Forelimb muscle (tissue), 1 donor: ENCODE measurements at places on chromosomes 16 and 17. TPM values are rescaled to one million over a fixed set of nuclear protein-coding genes. Genes with fewer than 3 reads are reported as not detected.

DNA sequence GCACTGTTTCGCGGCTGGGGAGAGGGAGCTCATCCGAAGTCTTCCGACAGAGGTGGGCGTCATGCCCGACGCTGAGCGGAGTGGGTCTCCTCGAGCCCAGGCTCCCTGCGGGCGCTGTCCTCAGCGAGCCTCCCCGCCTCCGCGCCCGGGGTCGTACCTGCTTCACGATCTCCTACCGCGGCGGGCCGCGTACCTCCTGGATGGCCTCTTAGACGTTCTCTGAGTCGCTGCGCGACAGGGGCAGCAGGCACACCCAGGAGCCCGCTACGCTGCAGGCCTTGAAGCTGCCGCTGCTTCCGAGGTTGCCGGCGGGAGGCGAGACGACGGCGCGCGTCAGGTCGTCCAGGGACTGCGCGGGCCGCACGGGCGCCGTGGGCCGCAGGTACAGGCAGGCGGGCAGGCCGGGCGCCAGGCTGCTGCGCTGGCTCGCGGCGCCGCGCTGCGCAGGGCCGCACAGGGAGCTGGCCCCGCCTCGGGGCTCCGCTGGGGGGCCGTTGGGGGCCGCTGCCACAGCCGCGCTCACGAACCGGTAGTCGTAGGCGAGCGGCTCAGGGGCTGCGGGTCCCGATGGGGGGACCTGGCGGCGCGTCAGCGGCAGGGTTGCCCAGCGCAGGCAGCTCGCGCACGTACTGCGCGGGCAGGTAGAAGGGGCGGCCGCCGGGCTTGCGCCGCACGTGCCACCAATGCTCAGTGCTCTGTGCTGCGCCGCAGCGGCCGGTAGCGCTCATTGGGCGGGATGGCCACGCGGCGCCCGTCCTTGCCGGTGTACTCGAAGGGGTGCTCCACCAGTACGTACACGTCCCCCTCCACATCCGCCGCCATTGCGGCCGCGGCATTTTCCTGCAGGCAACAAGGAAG is 116.4 kb upstream of the SMURF2 start:
- no peak for DNase-seq

TBX2 gene
- polyA plus RNA-seq = 10.9 TPM

CIBAR2 gene
- not detected for polyA plus RNA-seq

DNA sequence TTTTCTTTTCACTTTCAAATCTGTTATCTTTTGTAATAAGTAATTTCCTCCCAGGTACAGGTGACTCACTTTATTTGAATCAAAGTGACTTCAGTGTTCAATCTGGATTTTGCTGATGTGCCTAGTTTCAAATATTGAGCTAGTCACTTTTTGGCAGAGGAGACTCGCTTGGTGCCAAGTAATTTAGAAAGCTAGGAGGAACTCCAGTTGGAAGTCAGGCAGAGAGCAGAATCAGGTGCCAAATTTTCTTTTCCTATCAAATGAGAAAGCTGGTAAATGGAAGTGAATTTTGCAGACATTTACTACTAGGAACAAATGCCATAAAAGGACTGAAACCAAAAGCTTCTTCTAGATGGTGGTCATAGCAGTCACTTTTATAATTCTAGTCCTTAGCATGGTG is 656.0 kb upstream of the KIF2B start:
- DNase-seq = no peak

DNA sequence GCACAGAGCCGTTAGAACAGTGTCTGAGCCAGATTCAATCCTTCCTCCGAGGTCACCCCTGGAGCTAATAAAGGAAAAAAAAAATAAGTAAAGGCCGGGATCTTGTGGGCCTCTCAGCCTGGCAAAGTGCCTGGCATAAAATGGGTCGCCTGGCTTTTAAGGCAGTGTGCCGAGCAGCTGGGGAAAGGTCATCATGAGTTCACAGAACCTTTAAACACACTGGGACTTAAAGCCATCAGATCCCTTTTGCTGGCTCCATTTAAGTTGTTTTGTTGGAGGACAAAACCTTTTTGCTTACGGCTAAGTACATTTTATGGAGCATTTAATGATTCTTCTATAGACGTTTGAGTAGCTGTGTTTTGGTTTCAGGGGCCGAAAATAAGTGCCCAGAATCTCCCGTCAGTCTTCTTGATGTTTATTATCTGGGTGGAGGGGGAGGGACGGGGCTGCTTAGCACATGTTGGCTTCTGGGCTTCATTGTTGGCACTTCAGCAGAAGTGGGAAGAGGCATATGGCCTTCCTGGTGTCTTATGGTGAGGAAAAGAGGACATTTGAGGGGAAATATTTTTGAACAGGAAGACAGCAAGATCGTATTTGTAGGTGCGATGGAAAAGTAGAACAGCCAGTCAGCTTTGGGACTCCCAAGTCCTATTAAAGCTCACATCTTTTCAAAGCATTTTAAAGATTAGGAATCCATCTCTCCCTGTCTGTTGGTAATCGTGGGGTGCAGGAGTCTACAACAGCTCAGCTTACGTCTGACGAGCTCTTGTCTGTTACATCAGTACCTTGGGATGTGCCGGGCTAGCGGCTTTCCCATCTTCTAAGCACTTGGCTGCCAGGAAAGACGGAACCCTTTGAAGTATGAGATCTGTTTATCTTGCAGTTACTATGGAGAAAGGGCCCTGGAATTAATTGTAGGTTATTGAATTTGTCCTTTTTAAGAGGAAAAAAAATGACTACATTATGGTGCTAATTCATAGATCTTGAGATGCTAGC is 31.1 kb downstream of the RBFOX1 start:
- DNase-seq = no peak

SCIMP gene
- 1.2 TPM for polyA plus RNA-seq

- no peak for DNase-seq
Measured at GRCh38 chr16:49821614-49822282, 34.2 kb downstream of the ZNF423 start.

GRCh38 chr16:12769525-12769924 is 34.2 kb downstream of the CPPED1 start:
- DNase-seq = no peak
